ENCODE measurements at places on chromosomes 12 and 14.

DNA sequence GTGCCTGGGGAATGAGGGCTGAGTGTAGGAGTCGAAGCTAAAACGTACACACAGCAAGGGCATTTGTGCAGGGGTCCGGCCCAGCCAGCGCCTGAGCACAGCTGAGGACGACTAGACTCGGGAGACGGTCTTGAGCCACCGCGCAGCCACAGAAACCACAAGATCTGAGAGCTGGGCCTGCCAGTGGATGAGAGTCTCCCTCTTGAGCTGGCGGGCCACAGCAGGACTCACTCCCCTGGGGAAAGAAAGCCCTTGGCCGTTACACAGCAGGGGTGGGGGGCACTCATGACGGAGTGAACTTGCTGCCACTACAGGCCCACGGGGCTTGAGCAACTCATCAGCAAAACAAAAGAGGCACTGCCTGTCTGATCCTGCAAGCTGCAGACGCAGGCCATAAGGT lies 23.0 kb downstream of the STX2 start:
- no peak for DNase-seq

GRCh38 chr14:21070610-21071224 lies 613 bp downstream of the ARHGEF40 start:
- no peak for DNase-seq

DNA sequence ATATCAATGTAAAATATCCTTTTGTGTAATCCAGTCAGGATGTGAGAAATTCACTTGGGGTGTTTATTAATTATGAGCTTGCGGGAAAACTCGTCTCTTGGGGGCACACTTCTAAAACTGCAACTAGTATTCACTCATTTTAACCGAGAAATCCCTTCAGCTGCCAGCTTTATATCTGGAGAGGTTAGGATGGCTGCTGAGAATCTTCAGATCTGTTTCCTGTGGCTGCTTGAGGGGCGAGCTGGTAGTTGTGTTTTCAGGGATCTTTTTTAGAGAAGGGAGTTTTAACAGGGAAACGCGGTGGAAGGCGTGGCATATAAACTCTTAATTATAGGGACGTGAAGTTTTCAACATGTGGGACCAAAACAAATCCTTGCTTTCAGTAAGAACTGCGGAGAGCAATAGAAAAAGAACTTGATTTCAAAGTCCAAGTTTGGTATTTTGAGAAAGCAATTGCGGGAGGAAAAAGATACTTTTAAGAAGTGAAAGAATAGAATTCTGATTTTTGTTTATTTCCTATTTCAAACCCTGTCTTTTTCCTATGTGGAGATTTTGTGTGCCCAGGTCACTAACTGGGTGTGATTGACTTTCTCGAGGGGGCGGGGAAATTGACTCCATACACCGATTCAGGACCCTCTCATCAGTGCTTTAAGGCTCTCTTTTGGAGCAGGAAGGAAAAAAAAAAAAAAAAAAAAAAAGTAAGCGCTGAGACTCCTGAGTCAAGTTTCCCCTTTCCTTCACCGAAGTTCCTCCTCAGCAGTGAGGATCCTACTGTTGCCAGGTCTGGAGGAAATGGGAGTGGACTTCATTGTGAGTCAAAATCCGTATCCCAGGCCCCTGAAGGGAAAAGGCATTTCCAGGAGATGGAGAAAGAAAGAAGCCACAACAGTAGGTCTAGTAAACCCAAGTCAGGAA lies 1.1 kb downstream of the PPFIBP1 start:
- DNase-seq, result no peak

DNA sequence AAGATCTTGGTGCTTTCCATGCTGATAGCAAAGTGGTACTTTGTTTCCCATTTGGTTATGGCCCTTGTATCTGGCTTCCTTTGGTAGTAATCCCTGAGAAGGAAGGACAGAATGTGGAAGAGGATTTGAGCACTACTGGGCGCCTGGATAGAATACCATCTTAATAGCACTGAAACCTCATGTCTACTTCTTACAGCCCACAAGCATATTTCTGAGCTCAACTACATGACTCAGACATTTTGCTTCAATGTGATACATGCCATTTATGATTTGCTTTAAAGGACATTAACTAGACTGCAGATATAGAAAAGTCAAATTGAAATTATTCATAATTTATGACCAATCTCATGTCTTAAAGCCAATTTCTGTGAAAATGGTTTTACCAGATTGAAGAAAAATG lies 80.4 kb downstream of the LIN7A start:
- DNase-seq, result no peak

- DNase-seq, result no peak
Measured at GRCh38 chr14:45308745-45309397, 55.9 kb upstream of the MIS18BP1 start.

- DNase-seq, result no peak
Measured at GRCh38 chr14:76007852-76008251, 22.3 kb downstream of the IFT43 start.

- DNase-seq, result no peak
Measured at GRCh38 chr14:41285186-41285748, 321.4 kb upstream of the LRFN5 start.

DNA sequence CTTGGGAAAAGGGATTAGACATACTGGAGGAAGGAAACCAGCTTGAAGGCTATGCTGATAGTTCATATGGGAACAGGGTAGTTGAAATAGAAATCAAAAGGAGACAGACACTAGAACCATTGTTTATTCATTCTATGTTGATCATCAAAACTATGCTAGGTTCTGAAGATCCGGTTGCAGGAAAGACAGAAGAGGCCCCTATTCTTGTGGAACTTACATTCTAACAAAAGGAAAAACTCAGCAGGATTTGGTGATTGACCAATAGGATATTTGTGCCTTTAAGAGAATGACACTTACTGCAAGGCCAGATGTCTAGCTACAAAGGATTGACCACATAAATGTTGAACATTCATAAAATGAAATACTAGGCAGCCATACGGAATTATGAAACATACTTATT lies 179.2 kb downstream of the AKAP6 start:
- DNase-seq, result no peak

DNA sequence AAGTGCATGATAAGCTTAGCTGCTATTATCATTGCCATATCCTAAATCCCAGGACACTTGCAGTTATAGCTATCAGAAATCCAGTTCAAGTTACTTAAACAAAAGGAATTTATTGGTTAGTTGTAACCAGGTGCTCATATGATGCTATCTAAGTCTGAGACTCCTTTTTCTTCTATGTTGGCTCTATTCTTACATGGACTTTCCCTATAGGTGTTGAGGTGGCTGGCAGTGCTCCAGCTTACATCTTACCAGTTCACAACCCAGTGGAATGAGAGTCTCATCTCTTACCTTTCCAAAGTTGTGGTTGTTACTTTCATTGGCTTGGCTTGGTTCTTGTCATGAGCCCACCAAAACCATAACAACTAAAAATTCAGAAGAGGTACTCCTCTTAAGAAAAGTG lies 94.6 kb downstream of the DACT1 start:
- DNase-seq, result no peak

- DNase-seq, result no peak
Measured at GRCh38 chr14:77741438-77741837, 19.5 kb downstream of the SNW1 start.

DNA sequence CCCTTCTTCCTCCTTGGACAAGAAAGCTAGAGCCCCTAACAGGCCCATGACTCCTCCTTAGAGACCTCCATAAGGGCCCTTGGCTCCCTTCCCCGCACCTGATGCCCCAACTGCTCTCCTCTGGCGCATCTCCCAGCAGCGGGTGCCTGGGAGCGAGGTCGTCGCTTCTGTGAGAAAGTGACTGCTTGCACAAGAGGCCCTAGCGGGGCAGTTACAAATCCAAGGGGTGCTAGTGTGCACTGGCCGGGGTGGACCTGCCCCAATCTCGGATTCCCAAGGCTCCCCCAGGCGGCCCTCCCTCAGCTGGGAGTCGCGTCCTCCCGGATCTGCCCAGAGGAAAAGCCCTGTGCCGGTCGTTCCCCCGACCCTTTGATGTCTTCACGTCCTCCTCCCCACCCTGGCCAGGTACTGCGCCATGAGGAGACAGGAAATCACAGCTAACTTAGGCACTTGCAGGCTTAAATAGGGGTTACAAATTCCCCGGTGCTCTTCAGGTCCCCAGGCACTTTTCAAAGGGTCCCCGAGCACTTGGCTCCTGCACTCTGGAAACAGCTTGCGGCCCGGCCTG lies 2.8 kb downstream of the NKX2-8 start:
- DNase-seq, result no peak

- DNase-seq, result no peak
Measured at GRCh38 chr12:120490833-120491512, 4.9 kb upstream of the DYNLL1 start.

GRCh38 chr14:79274641-79275291 lies 936.5 kb downstream of the DIO2 start:
- no peak for DNase-seq

GRCh38 chr12:15157269-15157671 lies 63.9 kb downstream of the RERG start:
- DNase-seq, result no peak

DNA sequence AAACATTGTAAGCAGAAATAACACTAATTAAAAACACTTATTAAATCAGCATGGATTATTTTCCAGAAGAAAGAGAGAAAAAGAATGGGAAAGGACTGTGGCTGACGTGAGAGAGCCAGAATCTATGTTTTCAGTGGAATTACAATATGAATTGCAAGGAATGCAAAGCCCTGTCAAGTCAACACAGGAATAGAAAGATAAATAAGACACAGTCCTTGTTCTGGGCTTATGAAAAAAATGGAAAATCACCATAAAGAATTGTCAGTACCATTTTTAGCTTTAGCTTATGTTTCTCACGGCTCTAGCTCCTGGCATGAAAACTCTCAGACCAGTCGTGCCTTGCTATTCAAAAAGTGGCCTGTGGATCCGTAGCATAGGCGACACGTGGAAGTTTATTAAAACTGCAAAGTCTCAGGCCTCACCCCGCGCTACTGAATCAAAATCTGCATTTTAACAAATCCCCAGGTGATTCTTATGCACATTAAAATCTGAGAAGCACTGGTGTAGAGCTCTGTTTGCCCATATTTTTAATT lies 549.1 kb downstream of the RPS29 start:
- DNase-seq, result no peak

- no peak for DNase-seq
Measured at GRCh38 chr14:47278233-47278842, 397.1 kb downstream of the MDGA2 start.

GRCh38 chr14:84436528-84436927 lies 1093.4 kb upstream of the FLRT2 start:
- no peak for DNase-seq

DNA sequence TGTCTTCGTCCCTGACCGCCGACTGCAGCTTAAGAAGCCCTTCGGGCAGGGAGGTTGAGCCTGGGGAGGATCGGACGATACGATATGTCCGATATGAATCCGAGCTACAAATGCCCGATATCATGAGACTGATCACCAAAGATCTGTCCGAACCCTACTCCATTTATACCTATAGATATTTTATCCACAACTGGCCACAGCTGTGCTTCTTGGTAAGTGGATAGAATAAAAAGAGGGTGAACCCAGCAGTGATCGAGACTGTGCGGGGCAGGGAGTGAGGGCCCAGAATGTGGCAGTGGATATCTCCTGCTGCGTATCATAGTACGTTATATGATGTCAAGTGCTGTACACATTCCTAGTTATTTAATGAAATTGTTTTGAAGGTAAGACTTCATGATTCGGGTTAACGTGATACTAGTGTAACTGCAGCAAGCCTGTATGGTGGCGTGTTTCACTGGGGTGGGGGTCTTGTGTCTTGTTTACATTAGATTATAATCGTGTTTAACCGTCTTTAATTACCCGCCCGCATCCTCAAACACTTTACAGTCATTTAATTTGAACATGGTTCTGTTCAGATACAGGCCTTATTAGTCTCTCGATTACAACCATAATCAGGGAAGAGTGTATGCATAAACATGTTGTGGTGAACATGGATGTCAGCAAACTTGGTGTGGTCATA lies 1.3 kb downstream of the NAA30 start:
- no peak for DNase-seq

GRCh38 chr12:56616925-56617324 lies 13.2 kb downstream of the BAZ2A start:
- no peak for DNase-seq

DNA sequence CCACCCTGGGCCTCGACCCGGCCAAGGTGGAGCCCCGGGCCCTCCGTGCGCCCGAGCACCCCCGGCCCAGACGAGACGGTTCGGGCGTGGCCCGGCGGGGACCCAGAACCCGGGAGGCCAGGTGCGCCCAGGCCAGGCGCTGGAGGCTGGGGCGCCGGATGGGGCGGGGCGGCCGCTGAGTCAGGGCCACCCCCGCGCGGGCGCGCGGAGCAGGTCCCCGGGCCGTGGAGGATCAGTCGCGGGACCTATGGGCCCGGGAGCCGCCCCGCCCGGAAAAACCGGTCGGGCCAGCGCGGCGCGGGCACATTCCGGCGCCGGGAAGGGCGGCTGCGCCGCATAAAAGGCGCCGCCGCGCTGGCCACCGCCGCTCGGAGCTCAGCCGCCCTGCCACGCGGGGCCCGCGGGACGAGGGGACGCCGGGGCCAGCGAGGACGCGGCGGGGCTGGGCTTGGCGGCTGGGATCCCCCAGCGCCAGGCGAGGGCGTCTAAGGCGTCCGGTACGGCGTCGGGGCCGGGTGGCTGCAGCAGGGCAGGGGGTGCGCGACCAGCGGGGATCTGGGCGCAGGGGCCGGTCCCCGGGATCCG lies 21.5 kb upstream of the KIF26A start:
- DNase-seq, result no peak

DNA sequence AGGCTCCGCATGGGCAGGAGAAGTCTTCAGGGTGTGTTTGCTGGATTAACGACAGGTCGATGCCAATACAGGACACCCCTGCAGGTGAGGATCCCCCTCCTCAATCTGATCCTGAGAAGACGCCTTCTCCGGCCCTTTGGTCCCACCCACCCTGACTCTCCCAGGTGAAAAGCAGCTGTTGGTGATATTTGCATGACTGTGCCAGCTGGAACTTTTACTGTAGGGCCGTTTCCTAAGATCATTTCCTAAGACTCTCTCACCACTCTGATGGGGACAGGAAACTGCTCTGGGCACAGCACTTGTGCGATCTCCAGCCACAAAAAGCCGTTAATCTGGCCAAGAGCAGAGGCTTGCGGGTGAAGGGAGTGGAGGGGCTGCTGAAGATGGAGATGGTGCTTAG lies 16.8 kb upstream of the EIF5 start:
- DNase-seq, result no peak

- DNase-seq, result no peak
Measured at GRCh38 chr12:94802796-94803195, 152.4 kb upstream of the TMCC3 start.

DNA sequence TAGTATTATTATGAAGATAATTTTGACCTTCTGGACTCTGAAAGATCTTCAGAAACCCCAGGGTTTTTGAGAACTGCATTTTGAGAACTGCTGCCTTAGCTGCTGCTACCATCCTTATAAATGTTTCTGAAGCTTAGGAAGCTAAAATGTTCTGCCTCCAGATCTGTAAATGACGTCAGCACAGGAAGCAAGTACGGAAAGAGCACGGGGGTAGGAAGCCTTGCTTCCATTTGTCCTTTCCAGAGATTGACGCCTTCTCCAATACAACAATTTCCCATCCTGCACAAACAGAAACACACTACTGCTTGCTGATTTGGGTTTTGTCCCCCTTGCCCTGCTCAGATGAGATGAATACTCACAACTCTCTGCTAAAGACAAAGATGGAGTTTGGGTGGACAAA lies 17.9 kb downstream of the RAD52 start:
- DNase-seq, result no peak

GRCh38 chr12:68970951-68971350 lies 38.0 kb upstream of the CPM start:
- DNase-seq, result no peak

- DNase-seq, result no peak
Measured at GRCh38 chr12:45049912-45050750, 768 bp downstream of the DBX2 start.

All from stimulated activated CD4-positive, alpha-beta T cell treated with anti-CD3 and anti-CD28 coated beads, Interleukin-12 subunit alpha, Interleukin-12 subunit beta, amount 100 ng/mL, for 24 hours (primary cell).